ENCODE measurements at places on chromosomes 13 and 19.

DNA sequence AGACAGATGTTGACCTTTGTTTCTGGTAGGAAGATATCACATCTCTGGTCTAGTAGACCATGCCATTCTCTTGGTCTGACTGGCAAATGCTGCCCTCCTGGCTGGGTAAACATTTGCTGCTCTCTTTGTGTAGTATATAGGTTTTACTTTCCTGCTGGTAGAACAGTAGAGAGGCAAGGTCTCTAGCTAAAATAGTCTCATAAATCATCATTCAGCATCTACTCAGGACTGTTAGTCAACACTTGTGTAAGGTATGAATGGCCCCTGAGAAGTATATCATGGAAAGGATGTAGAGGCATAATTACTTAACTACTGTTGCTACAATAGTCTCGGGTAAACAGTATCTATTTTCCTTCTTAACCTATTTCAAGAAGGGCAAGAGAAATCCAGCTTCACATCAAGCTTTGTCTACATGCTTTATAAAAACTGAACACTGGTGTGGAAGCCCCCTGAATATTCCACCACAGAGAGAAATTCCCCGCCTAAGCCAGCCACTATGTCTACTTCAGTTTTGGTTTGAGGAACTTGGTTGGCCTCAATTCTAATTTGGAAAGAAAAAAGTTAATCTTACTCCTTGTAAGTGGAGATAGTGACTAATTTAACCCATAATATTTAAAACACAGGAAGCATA lies 18.4 kb upstream of the MYCBP2 start:
- DNase-seq, result peak; percentile 99

- no peak for DNase-seq
These were observed 76.0 kb downstream of the TEX29 start for GRCh38 chr13:111396457-111396856.

DNA sequence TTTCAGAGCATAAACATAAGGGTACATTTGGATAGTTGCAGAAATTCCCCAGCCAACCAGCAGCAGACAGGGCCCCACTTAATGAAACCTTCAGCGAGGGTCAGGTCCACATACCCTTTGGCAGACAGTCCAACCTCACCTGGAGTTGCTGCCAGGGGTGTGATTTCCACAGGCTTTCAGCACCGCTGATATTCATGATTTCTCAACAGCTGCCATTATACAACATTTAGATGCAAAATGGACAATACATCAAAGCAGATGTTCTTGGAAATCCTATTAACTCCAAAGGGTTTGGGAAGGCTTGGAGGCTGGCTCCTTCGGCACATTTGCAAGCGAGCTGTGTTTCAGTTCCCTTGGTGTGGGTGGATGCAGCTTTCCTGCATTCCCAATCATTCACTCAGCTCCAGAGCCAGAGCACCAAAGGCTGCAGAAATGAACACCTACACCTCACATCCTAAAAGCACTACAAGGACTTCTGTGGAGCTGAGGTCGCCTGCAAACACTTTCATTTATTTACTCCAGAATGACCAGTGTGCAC lies 147.2 kb upstream of the VSTM2B start:
- no peak for DNase-seq

GRCh38 chr13:109900320-109900719 lies 113.9 kb upstream of the IRS2 start:
- no peak for DNase-seq

- no peak for DNase-seq
These were observed 34.4 kb upstream of the SIN3B start for GRCh38 chr19:16794456-16795441.

All from NCI-H1417 treated with DMSO at 0.1 percent for 48 hours (cell line).